Large intestine (tissue), 12 donors: ENCODE measurements at places on chromosomes 7 and 10. TPM values are rescaled to one million over a fixed set of nuclear protein-coding genes. Genes with fewer than 3 reads are reported as not detected.

DNA sequence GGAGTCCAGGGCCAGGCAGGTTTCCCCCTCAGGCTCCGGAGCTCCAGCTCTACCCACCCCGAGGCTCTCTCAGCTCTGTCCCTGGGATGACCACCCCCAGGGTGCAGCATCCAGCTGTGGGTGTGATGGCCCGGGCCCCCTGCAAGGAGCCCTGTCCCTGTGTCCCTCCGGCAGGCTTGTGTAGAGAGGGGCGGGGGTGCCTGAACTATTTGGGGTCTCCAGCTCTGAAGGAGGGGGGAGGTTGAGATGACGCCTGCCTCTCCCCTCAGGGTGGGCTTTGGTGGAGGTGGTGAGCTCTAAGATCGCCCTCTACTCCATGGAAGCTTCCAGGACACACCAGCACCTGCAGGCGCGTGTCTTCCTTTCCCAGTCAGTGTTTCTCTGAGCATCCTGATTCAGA is 39.4 kb downstream of the ADRA2A start:
- no peak overlapping the region for H3K27ac ChIP-seq
- H3K27me3 ChIP-seq: no peaks in the 10 kb centered on the region
- no peaks in the 10 kb centered on the region for H3K4me1 ChIP-seq
- DNase-seq: no peak
- H3K4me3 ChIP-seq: no peak overlapping the region

DNA sequence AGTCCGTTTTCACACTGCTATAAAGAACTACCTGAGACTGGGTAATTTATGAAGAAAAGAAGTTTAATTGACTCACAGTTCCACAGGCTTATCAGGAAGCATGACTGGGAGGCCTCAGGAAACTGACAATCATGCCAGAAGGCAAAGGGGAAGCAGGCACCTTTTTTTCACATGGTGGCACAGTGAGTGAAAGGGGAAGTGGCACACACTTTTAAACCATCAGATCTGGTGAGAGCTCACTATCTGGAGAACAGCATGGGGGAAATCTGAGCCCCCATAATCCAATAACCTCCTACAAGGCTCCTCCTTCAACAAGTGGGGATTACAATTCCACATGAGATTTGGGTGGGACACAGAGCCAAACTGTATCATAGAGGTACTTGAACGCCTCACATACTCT is 30.0 kb downstream of the AGR3 start:
- peaks cover under 1% of the 10 kb centered on the region for H3K36me3 ChIP-seq
- no peak overlapping the region for H3K27ac ChIP-seq
- H3K4me3 ChIP-seq: no peak overlapping the region
- H3K27me3 ChIP-seq: no peaks in the 10 kb centered on the region

DNA sequence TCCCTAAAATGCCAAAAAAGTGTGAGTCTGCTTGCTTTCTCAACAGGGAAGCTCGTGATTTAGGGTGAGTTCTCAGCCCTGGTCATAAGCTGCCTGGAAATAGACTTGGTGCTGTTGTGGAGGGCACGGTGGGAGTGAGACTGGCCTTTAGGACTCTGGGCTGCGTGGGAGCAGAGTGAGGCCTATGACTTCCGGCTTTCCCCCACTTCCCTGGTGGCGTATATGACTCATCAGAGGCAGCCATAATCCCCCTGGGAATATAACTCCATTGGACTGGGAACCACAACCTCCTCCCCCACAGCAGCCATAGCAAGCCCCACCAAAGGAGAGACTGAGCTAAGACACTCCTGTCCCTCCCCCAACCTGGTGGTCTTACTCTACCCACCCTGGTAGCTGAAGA is 95.0 kb downstream of the PON1 start:
- H3K4me3 ChIP-seq: no peak overlapping the region
- no peak overlapping the region for H3K27ac ChIP-seq
- H3K27me3 ChIP-seq: no peaks in the 10 kb centered on the region
- H3K36me3 ChIP-seq: peaks cover 6% of the 10 kb centered on the region
- no peaks in the 10 kb centered on the region for H3K4me1 ChIP-seq
- no peak for DNase-seq

- H3K4me1 ChIP-seq: no peaks in the 10 kb centered on the region
- DNase-seq: no peak
Observed at GRCh38 chr10:91573320-91573719, 59.6 kb downstream of the PPP1R3C start.

DNA sequence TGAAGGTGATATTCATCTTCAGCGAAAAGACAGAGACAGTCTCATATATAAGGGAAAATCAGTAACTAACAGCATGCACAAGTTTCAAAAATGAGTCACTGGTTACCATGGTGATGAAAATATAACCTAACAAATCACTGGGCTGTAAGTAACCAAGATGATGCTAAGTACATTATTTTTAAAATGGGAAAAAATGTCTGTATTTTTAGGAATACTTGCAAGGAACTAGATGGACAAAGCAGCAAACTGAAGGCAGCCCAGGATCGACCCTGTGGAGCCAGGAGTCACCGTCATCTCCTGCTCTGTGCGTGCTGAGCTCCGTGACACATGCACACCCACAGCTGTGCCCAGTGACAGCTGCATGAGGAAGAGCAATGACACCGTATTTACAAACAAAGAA is 137.3 kb downstream of the ELMO1 start:
- H3K27ac ChIP-seq: no peak overlapping the region
- DNase-seq: no peak
- no peak overlapping the region for H3K4me3 ChIP-seq
- no peaks in the 10 kb centered on the region for H3K36me3 ChIP-seq

GRCh38 chr7:130371046-130371445 is 9.2 kb upstream of the CPA1 start:
- no peaks in the 10 kb centered on the region for H3K36me3 ChIP-seq
- peak overlapping the region; percentile 20 for H3K27ac ChIP-seq
- H3K4me3 ChIP-seq: no peak overlapping the region
- no peak for DNase-seq

GRCh38 chr10:24383681-24384106 is 174.8 kb downstream of the KIAA1217 start:
- peaks cover 19% of the 10 kb centered on the region for H3K36me3 ChIP-seq
- H3K4me3 ChIP-seq: no peak overlapping the region
- DNase-seq: peak; percentile 96

- no peak for DNase-seq
- no peak overlapping the region for H3K4me3 ChIP-seq
- H3K27ac ChIP-seq: no peak overlapping the region
Observed at GRCh38 chr7:37092548-37092947, 356.1 kb downstream of the ELMO1 start.

DNA sequence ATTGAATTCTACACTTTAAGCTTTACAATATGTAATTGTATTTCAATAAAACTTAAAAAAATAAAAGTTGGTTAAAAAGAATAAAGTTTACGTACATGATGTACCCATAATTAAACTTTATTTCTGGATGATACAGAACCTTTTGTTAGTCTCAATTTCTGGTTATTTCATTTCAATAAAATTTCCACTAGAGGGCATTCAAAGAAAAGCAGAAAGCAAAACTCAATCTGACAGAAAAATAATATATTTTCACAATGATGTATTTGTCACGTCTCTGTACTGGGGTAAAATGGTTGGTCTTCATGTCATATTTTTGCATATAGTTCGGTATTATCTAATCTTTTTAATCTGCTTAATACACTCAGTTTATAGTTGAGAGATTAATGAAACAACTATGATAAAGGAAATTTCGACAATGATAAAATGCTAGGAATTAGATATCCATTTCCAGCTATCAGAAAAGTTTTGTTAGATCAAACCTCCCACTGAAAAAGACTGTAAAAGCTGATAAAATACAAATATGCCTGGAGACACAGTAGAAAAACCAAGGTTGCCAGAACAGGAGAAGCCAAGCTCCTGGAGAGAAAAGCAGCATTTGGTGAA is 27.4 kb downstream of the ASZ1 start:
- no peak overlapping the region for H3K27ac ChIP-seq
- H3K27me3 ChIP-seq: no peaks in the 10 kb centered on the region
- H3K36me3 ChIP-seq: no peaks in the 10 kb centered on the region
- no peak overlapping the region for H3K4me3 ChIP-seq

GRCh38 chr7:44186736-44187135 is 2.5 kb downstream of the GCK start:
- no peaks in the 10 kb centered on the region for H3K4me1 ChIP-seq
- no peaks in the 10 kb centered on the region for H3K36me3 ChIP-seq
- H3K4me3 ChIP-seq: no peak overlapping the region
- H3K27ac ChIP-seq: no peak overlapping the region
- no peak for DNase-seq

GRCh38 chr7:30562498-30562897 is 32.2 kb upstream of the GARS1 start:
- no peak overlapping the region for H3K4me3 ChIP-seq
- H3K27ac ChIP-seq: no peak overlapping the region

DNA sequence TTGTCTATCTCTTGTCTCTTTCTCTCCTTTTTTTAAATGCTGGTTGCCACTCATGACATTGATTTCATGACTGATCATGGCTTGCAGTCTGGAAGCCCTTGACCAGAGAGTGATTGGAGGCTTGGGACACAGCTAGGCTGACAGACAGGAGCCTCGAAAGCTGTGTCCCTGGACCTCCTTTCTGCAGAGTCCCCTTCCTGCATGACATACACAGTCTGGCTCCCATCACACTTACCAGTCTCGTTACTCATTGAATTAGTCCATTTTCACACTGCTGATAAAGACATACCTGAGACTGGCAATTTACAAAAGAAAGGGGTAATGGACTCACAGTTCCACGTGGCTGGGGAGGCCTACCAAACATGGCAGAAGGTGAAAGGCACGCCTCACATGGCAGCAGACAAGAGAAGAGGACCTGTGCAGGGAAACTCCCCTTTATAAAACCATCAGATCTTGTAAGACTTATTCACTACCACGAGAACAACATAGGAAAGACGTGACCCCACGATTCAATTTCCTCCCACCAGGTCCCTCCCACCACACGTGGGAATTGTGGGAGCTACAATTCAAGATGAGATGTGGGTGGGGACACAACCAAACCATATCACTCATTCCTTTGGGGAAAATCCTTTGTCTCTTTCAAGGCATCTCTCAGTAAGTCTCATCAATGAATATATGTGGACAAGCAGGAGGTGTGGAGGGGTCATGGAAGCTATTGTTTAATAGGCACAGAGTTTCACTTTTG is 102.3 kb downstream of the TBXAS1 start:
- H3K4me1 ChIP-seq: no peaks in the 10 kb centered on the region
- H3K4me3 ChIP-seq: no peak overlapping the region
- H3K27me3 ChIP-seq: no peaks in the 10 kb centered on the region
- no peak overlapping the region for H3K27ac ChIP-seq
- no peak for DNase-seq
- no peaks in the 10 kb centered on the region for H3K36me3 ChIP-seq

GRCh38 chr7:85806321-85806720 is 619.5 kb upstream of the SEMA3D start:
- H3K4me3 ChIP-seq: no peak overlapping the region
- H3K4me1 ChIP-seq: no peaks in the 10 kb centered on the region
- no peaks in the 10 kb centered on the region for H3K27me3 ChIP-seq
- H3K27ac ChIP-seq: no peak overlapping the region

GRCh38 chr7:81150951-81151361 is 232.1 kb upstream of the SEMA3C start:
- no peak overlapping the region for H3K27ac ChIP-seq
- H3K4me3 ChIP-seq: no peak overlapping the region
- H3K4me1 ChIP-seq: peaks cover 4% of the 10 kb centered on the region
- no peaks in the 10 kb centered on the region for H3K27me3 ChIP-seq
- no peaks in the 10 kb centered on the region for H3K36me3 ChIP-seq
- DNase-seq: no peak

DNA sequence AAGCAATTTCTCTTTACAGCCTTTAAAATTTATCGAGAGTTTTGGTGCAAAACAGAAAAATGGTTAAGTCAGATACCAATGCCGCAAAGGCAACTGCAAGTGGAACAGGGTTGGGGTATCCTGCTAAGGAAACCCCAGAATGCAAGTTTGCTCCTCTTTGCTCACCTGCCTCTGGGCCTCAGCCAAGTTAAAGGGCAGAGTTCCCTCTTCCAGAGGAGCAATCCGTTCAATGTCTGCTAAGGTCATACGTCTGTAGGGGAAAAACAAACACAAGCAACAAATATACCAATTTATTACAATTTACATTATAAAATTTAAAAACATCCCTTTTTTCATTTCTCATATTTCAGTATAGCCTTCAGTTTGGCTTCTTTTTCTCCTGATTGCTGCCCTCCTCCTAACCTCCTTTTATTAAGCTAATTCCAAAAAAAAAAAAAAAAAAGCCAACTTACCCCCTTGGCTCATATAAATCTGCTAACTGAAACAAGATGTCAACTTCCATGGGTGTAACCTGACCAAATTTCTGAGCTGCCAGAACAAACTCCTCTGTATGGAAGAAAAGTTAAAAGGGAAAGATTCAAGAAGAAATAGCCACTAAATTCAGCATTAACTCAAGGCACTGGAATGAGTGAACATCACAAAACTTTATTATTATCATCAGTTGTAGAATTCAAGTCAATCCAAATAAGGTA is 132.6 kb downstream of the SLC25A13 start:
- peaks cover 45% of the 10 kb centered on the region for H3K36me3 ChIP-seq
- H3K27ac ChIP-seq: no peak overlapping the region
- H3K4me3 ChIP-seq: no peak overlapping the region

DNA sequence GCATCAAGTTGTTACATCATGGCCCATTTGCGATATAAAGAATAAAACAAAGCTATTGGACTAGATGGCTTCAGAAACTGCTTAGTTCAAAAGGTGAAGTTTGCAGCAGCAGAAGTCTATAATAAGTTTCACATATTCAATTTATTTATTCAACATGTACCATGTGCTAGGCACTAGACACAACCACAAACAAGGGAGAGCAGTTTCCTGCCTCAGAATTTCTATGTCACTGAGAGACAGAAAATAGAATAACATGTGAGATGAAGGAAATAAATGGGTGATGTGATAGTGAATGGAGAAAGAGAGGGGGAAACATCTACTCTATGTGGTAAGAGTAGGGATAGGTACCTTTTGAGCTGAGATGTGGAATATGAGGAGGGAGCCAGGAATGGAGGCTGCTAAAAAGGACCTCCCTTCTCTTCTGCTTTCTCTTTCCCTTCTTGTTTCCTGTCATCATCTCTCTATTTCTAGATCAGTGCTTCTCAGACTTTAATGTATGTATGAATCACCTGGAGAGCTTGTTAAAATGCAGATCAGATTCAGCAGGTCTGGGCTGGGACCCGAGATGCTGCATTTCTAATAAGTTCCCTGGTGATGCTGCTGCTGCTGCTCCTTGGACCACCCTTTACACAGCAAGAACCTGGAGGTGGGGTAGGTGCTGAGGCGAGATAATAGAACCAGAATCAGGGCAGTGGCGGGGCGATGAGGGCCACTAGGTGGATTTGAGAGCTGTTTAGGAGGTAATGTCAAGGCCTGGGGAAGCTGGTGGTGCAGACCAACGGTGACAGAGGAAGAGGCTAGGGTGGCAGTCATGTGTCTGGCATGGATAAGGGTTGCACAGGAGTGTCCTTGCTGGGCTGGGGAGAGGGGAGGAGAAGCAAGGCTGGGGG is 13.7 kb upstream of the INMT start:
- H3K4me3 ChIP-seq: no peak overlapping the region
- H3K27me3 ChIP-seq: no peaks in the 10 kb centered on the region
- H3K36me3 ChIP-seq: no peaks in the 10 kb centered on the region

Gene ENO4
- polyA plus RNA-seq: 1.1 TPM

Gene OR2A5
- under 0.01 TPM for polyA plus RNA-seq

Gene LOXL4
- polyA plus RNA-seq: 4.0 TPM

Gene ADGRA1
- polyA plus RNA-seq: 0.40 TPM

Gene HPS6
- 17.9 TPM for polyA plus RNA-seq

Gene DEPP1
- 13.4 TPM for polyA plus RNA-seq

Gene CREB5
- polyA plus RNA-seq: 12.9 TPM

Gene GHRHR
- not detected for polyA plus RNA-seq

Gene CYP17A1
- polyA plus RNA-seq: 0.60 TPM

Gene CTAGE6
- polyA plus RNA-seq: not detected
